ENCODE measurements at places on chromosomes 4 and X.
A peak's percentile ranks its signal among the peaks of the same experiment; 100 is the strongest.

DNA sequence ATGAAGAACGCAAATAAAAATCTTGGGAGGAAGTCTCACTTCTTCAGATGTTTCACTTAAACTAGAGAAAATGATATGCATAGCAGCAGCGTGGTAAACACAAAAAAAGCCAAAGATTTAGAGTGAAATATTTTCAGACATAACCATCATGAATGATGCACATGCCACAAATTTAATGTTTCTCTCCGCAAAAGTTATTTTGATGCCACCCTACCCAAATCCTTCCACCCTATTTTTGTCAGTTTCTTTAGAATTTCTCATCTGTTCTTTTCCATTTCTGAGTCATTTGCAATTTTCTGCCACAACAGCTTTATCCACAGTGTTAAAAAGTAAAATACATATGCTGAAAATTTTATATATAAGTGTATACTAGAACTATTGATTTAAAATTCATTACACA is 1663.7 kb upstream of the ADGRL3 start:
- DNase-seq = no peak

DNA sequence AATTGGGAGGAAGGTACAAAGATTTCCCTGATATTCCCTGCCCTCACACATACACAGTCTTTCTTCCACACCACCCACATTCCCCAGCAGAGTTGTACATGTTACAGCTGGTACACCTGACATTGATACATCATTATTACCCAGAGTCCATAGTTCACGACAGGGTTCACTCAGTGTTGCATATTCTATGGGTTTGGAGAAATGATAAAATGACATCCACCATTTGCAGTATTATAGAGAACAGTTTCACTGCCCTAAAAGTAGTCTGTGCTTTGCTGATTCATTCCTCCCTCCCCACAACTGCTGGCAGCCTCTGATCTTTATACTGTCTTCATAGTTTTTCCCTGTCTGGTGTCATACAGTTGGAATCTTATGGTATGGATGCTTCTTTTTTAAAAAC is 15.0 kb downstream of the AGA start:
- no peak for DNase-seq

DNA sequence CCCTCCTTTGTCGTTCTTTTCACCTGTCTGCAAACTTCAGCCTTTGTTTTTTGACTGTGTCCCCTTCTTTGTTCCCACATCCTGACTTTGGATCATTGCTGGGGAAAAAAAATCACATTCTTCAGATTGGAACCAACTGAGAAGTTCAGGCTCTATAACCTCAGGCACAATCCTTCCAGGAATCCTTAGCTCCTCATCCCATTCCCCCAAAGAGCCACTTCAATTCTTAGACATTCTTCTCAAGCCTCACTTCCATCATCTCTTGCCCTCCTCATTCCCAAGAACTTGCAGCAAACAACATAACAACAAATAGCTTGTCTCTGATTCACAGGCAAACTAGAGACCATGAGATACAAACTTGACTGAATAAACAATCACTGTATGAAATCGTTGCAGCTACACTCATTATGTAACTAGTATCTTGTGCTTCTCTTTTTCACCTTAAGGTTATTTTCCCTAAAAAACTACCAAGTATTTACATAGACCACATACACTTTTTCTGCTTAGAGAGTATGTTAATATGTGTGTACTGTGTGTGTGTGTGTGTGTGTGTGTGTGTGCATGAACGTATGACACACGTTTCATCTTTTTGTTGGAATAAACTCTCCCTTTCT is 26.4 kb upstream of the PGM2 start:
- DNase-seq = no peak

DNA sequence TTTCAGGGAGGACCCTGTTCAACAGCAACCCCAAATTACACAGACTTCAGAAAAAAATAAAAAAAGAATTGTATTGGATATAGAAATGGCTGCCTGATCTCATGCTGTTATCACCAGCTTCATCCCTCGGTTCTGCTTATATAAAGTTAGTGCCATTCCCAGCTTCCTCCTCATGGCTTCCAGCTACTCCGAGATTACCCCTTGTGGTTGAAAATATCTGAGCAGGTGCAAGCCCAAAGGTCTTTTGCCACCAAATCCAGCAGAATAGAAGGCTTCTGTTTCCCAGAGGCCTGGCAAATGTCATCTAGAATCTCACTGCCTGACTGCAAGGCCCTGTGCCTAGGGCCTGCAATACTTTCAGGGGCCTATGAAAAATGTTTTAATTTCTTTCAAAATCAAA is 13.8 kb upstream of the HPGDS start:
- no peak for DNase-seq

GRCh38 chrX:85111347-85111746 is 107.7 kb downstream of the APOOL start:
- DNase-seq = no peak

DNA sequence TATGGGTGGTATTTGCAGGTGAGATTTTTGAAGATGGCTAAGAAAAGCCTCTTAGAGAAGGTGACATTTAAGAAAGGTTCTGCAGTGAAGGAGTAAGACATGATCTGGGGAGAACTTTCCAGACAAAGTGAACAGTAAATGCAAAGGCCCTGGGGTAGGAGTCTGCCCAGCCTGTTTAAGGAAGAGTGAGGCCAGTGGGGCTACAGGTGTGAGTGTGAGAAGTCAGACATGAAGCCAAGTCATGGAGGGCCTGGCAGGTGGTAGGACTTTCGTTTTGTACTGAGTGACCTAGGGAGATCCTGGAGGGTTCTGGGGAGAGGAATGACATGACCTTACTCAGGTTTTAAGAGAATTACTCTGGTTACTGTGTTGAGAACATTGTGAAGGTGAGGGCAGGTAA is 21.5 kb downstream of the COQ2 start:
- no peak for DNase-seq

DNA sequence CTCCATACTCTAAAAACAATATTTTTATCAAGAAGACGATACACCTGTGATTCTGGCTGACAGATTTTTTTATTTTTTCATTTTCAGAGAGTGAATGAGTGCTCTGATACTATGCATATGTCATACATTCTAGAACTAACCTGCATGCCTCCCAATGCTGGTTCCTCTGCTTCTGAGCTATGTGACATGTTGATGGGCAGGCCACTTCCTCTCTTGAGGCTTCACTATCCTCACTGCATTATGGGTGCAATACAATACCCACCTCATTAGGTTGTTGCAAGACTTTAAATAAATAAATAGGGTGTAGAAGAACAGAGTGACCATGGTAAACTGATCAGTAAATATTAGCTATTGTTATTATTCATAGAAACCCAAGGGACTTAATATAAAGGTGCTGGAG is 408.3 kb downstream of the HNRNPD start:
- no peak for DNase-seq

DNA sequence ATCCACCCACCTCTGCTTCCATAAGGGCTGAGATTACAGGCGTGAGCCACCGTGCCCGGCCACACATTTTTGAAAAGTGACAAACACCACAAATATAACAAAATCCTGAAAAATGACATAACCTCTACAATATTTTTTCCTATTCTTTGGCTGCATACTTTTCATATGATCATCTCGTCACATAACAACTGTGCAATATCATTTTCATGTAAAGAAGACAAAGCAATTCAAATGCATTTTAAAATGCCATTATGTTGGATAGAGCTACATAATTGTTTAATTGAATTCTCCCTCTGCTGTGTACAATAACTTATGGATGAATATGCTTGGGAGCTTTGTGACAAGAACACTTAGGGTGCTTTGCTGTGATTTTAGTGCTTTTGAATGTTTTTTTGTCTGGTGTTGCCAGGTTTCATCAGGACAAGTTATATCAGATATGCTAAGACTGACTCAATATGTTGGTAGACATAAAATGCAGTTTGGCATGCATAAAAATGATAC is 132.9 kb downstream of the CHIC2 start:
- no peak for DNase-seq

- no peak for DNase-seq
Measured at GRCh38 chr4:544386-545105, 31.5 kb downstream of the TMEM271 start.

GRCh38 chr4:89712141-89712540 is 124.8 kb downstream of the SNCA start:
- no peak for DNase-seq

- DNase-seq = no peak
Measured at GRCh38 chr4:109214622-109215301, 87.7 kb downstream of the COL25A1 start.

GRCh38 chr4:28548594-28548993 is 1688.0 kb downstream of the STIM2 start:
- DNase-seq = no peak

DNA sequence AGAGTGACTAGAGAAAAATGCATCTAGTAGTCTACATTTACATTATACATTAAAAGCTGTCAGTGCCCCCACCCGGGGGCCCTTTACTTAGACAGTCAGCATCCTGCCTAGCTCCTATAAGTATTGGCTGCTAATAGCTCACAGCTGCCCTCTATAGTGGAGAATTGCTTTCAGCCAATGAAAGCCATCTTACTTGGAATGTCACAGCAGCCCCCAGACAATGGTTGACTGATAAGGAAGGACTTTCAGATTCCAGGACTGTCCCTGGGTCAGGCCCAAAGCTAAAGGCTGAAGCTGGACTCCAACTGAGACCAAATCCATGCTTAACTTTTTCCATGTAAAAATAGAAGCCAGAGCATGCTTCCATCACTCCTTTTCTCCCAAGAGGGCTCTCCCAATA is 196.9 kb downstream of the ANKRD50 start:
- DNase-seq = no peak

GRCh38 chr4:81694176-81694913 is 222.6 kb upstream of the RASGEF1B start:
- no peak for DNase-seq

GRCh38 chr4:85116008-85116407 is 149.5 kb upstream of the WDFY3 start:
- DNase-seq = no peak

- no peak for DNase-seq
Measured at GRCh38 chr4:159684061-159684460, 581.2 kb downstream of the RAPGEF2 start.

DNA sequence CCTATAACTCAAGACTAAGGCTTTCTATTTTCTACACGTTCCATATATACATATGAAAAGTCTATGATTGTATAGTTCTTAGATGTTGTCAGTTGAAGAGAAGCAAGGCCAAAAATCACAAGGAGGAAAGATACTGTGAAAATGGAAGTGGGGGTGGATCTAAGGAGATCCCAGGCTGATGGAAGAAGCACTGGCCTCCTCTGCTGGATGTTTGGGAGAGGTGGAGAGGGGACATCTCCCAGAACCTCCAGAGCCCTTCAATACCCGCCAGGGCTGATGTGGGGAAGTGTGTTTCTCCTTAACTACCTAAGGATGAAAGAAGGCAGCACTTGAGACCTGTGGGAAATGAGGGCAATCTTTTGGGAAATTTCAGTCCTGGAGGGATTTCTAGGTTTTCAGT is 67.4 kb downstream of the RASGEF1B start:
- no peak for DNase-seq

- no peak for DNase-seq
Measured at GRCh38 chrX:55487143-55487542, 2.5 kb downstream of the USP51 start.

DNA sequence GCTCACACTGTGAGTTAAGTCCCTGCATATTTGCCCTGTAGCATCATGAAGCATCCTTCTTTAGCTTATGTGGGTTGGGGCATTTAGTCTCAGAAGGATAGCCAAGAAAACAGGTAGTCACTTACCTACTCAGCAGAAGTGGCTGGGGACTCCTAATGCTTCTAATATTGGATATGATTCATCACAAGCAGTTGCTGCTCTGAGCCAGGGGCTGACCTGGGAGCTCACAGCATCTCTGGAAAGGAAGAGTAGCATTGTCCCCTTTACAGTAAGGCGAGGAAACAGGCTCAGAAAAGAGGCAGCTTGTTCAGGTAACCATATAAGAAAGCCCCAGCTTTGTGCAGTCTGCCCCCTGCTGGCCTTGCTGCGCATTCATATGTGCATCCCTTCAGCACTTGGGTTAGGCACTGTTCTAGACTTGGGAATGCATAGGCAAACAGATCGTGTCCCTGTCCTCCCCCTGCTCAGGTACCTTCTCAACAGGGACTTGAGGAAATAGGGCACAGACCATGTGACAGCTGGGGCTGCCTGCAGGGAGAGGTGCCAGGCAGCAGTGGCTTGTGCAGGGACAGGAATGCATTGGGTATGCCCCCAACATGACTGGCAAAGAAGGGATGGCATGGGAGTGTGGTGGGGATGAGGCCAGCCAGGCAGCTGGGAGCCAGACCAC is 35.7 kb upstream of the TBC1D14 start:
- peak; percentile 78 for DNase-seq

DNA sequence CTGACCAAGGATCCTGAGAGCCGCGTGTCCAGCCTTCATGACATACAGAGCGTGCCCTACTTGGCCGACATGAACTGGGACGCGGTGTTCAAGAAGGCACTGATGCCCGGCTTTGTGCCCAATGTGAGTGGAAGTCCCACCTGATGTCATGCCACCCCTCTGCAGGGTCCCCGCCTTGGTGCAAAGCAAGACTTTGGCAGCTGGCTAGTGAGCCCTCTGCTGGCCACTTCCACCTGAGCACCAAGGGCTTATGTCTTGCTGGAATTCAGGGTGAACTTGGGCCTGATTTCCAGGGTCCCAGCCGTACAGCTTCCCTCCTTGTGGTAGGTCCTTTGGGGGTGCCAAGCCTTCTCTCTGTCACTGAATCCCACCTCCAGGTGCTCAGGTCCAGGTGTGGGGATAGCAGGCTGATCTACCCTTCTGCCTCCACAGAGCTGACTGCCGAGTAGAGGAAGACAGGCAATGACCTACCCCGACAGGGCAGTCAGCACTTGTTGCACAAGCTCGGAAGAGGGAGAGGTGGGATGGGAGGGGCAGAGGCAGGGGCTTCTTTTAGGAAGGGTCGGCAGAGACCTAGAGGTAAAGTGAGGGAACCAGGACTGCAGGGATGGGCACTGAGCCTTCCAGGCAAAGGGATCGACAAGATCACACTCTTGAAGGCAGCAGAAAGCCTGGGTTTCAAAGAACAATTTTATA is 248.1 kb downstream of the EVC2 start:
- DNase-seq = no peak

GRCh38 chrX:57587607-57588006 is 4.2 kb upstream of the ZXDB start:
- DNase-seq = no peak

DNA sequence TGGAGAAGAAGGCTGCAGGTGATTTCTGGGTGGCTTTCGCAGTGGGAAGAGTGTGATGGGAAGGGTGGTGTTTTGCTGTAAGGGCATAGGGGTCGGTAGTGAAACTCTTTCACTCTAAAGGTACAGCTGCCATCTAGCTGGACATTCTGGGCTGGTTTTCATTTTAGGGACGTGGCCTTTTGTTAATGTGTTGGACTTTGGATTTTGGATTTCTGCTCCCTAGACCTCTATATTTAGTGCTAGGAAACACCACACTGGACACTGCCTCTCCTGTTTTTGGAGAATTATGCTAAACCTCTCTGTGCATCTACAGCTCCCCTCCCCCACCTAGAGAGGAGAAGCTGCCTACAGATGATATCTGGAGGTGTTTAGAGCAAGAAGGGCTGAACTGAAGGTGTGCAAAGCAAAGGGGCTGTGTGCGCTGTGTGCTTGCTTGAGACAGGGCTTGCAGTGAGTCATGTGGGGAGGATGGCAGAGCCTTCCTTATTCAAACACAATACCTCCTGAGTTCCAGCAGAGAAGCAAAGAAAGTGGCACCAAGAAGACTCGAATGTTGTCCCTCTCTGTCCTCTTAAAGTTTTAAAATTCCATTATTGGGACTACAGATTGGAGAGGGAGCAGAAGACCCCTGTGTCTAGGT is 47.9 kb downstream of the STARD8 start:
- DNase-seq = no peak

Data from activated CD8-positive, alpha-beta memory T cell treated with anti-CD3 and anti-CD28 coated beads for 1 hour (primary cell).